ENCODE measurements at places on chromosomes 7 and 10.

DNA sequence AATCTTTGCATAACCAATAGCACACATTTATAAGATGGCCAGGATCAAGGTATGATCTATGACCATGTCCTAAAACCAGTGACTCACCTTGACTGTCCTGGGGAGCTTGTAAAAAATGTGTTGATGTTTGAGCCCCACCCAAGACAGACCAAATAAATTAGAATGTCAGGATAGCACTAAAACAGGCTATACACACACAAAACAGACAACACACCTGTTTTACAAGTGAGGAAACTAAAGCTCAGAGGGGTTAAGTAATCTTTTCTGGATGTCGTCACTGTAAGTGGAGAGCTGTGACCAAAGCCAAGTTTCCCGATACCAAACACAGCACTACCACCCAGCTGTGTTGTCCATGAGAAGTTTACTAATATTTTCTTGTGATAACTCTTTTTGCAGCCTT, 84.5 kb downstream of the AVL9 start:
- no peak for DNase-seq

DNA sequence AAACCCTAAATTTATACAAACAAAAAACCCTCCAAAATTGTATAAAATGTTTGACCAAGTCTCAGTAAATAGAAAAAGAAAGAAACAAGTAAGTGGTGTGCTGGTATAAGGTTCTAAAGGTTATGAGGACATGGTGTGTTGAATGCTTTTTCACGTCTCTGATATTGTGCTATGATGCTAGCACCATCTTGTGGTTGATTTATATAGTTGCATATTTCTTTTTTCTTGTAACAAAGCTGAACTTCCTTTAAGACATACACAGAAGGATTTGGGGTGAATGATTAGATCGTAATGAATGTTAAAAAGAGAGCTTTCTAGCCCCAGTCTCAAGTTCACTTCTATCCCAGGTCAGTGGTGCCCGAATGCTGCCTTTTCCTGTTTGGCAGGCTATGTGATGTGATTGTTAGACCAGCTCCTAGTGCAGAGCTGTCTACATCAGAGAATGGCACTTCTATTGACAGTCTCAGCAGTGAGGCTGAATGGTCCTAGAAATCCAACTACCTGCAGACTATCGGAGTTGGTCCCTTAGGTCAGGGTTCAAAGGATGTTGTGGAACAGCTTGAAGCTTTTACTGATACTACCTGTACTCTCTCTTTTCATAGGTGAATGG, 25.0 kb downstream of the VTI1A start:
- DNase-seq = no peak

- DNase-seq = no peak
These were observed 945.5 kb downstream of the SORCS3 start for GRCh38 chr10:105586451-105587098.

- DNase-seq = no peak
These were observed 43.9 kb downstream of the IFIT5 start for GRCh38 chr10:89458291-89458690.

- DNase-seq = no peak
These were observed 624 bp upstream of the CEP55 start for GRCh38 chr10:93495654-93496321.

GRCh38 chr7:5448378-5449037, 24.9 kb upstream of the TNRC18 start:
- no peak for DNase-seq

DNA sequence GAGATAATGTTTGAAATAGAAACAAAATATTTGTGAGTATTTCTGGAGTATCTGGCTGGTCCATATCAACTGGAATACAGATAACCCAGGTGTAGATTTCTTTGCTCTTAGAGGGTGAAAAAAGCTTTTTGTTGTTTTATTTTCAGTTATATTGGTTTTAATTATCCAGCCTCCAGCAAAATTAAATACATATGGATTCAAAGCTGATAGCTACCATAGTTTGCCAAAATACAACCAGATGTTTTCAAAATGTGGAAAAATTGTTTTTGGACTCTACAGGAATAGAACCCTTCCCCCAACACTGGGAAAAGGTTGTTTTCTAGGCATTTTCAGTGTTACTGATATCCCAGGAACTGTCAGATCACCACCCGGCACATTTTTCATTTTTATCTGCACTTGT, 30.1 kb downstream of the LRRC17 start:
- DNase-seq = no peak

GRCh38 chr7:155327590-155328320, 30.1 kb downstream of the INSIG1 start:
- DNase-seq = no peak

DNA sequence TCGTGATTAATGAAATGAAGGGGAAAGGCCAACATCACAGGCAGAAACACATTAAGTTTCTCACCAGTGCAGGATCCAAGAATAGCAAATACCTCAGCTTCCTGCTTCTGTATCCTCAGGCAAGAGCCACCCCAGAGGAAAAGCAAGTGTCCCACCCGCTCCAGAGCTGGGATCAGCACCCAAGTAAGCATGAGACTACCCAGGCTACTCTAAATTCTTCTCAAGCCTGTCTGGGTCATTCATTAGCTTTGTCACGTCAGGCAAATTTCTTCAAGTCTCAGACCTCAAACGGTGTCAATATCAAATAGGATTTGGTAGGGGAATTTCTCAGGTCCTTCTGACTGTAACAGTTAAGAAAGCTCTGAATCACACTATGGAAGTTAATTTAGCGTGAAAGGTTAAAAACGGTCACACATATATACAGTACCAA, 59.0 kb downstream of the GNA12 start:
- no peak for DNase-seq

DNA sequence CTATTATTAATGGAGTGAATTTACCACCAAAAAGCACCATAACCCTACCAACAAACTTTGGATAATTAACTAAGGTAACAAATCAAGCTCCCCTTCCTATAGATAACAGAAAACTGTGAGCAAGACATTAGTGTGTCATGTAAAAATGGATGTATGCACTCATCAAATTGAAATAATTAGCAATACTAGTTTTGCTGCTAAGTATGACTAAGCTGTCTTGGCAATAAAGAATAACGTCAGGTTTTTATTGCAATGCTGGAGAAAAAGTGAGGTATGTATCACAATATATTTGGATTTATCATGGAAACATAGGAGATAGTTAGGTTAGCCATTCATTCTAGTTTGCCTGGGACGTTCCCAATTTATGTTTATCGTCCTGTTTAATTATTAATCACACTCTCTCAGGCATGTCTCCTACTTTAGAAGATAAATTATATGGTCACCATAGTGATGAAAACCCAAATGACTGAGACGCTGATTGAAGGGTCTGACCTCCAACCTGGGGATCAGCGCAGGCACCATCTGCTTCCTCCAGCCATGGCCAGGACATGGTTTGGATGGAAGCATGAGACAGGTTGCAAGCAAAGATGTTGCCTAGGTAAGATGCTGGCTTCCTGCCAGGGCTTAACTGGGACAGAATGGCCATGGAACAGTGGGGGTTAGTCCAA, 125.6 kb downstream of the FANK1 start:
- no peak for DNase-seq

Data from NCI-H1048 (cell line).